Kasumi-1 (cell line): ENCODE measurements at places on chromosomes 6 and 20.

DNA sequence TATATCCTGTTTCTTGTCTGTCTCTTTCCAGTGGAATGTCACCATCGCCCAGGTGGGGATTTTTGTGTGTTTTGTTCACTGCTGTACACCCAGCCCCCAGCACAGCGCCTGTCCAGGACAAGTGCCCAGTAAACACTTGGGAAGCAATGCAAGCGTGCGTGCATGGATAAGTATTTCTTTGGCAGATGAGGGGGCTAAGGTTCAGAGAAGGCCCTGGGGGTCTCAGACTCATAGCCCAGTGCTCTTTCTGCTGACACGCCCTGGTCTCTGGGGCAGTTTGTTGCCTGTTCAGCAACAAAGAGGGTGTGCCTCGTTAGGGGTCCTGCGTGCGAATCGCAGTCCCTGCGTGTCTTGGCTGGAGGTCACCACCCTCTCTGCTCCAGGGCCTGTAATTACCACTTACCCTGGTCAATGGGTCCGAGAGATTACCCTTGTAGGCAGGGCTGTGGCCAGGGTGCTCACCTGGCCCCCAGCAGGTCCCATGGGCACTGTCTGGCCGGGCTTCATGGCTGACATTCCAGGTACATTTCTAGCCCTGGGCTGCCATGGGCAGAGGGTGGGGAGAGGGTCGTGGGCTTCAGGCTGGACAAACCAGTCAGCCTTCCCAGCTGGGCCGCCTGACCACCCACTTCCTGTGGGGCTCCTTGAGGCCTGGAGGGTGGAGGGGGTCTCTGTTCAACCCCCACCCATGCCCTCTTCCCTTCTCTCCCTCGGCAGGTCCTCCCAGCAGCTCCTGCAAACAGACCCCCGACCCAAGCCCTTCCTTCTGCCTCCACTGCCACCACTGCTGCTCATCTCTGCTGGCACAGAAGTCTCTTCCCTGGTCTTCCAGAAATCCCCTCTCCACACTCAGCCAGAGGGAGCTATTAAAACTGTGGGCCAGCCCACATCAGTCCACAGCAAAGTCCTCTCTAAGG, 87.1 kb downstream of the CEBPB start:
- DNase-seq = no peak

GRCh38 chr6:135535989-135536414, 38.5 kb upstream of the AHI1 start:
- DNase-seq = peak; percentile 60

DNA sequence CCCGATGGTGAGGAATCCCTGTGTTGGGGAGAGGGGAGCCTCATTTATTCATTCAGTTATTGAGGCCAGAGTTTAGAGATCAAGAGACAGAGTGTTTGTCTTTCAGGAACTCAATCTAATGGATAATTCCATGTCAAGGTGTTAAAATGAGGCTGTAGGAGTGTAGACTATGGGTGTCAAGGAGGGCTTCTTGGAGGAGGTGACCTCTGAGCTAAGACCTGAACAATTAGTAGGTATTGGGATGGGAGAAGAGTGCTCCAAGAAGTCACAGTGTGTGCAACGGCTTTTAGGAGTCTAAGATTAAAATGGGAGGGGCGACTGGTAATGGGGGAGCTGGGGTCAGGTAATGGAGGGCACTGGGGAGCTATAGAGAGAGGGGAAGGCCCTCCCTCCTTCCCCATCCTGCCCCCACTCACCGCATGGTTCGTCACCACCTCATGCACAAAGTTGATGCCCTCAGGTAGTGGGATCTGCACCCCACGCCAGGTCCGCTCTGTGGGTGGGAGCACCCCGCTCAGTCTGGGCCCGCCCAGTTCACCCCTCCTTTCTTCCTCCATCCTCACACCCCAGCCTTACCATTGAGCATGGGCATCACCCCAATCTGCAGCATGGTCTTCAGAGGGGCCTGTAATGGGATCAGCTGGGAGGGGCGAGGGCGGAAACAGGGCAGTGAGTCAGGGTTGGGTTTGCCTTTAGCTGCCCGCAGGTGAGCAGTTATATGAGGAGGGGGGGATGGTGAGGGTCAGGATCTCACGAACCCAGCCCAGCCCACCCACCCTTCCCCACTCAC, 8.1 kb downstream of the CTSA start:
- no peak for DNase-seq

GRCh38 chr20:56589633-56590032, 39.5 kb upstream of the TFAP2C start:
- DNase-seq = no peak

DNA sequence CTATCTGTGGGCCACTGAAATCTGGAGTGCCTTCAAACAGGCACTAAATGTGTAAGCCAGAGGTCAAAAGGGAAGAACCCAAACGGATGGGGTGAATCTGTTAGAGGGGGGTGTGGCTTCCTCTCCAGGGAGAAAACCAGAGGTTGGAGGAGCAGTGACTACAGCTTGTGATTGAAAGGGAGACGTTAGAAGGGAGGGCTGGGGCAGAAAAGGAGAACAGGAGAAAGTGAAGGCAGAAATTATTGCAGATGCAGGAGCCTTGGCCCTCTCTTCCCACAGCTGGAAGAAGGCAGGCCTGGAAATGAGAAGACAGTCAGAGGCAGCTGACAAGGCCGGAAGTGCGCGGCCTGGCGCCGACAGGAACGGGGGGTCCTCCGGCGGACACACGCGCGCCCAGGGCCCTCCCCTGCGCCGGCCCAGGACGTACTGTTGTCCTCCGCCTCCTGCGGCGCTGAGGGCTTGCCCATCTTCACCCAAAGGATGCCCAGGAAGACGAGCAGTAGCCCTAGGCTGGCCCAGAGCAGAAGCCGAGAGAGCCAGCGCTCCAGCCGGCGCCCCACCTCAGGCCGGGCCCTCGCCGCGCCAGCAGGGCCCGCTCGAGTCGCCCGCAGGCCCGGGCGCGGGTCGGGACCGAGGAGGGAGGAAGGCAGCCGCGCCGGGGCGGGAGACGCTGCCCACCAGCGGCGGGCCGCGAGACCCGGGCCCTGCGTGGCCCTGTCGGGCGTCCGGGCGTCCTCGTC, 806 bp downstream of the LEMD2 start:
- peak; percentile 77 for DNase-seq

DNA sequence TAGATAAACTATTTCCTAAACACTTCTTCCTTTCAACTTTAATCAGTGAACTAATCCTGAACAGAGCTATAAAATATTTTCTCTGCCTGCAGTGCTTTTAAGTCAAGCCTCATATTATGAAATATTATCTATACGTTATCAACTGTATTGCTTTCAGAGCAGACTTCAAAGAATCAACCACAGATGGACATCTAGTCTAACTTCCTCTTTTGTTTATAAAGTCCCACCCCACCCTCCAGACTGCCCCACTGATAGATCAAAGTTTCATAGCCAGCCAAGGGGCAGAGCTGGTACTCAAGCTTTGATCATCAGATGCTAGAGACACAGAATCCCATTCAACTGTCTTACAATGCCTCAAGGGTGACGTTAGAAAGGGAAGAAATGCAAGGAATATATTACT, 308.3 kb downstream of the LAMA2 start:
- DNase-seq = no peak

- no peak for DNase-seq
These were observed 257.5 kb upstream of the TCF21 start for GRCh38 chr6:133631421-133631820.

DNA sequence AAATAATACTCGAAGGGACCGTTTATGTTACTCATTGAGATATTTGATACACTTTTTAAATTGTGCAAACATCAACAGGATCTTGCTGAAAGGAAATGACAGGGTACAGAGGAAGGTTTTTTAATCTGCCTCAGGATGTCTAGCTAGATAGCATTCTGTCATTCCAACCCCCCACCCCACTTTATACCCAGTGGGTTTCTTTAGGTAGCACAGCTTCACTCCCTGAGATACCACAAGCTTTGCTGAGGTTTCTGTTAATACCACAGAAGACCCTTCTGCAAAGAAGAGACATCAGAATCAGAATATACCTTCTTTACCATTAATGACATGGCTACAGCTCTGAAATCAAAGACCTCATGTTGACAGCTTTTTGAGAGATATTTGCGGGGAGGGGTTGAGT, 1.3 kb downstream of the PHACTR2 start:
- no peak for DNase-seq
